ENCODE measurements at places on chromosomes 2 and 18. TPM values are rescaled to one million over a fixed set of nuclear protein-coding genes. Genes with fewer than 3 reads are reported as not detected.

TIA1 gene
- total RNA-seq = 103 TPM

DNA sequence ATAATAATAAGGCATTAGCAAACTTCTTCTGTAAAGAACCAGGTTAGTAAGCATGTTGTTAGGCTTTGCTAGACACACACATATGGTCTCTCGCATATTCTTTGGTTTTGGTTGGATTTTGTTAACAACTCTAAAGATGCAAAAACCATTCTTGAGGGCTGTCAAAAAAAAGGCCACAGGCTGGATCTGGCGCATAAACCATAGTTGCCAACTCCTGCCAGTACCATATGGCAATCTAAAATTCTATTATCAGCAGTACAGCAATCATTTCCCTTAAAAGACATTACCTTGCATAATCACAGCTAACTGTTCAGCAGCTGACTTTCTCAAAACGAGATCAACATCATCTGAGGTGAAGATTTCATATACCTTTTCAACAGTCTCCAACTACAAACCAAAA lies 63.5 kb downstream of the RTTN start:
- no peak overlapping the region for H3K27ac ChIP-seq
- H3K4me3 ChIP-seq = no peak overlapping the region
- H3K4me1 ChIP-seq = no peaks in the 10 kb centered on the region
- peaks cover under 1% of the 10 kb centered on the region for H3K36me3 ChIP-seq
- no peaks in the 10 kb centered on the region for H3K27me3 ChIP-seq
- DNase-seq = no peak

CRYBA2 gene
- total RNA-seq = 0.81 TPM

- no peak overlapping the region for H3K27ac ChIP-seq
- no peak for DNase-seq
- H3K27me3 ChIP-seq = no peaks in the 10 kb centered on the region
- H3K4me3 ChIP-seq = no peak overlapping the region
Observed at GRCh38 chr2:67716895-67717396, 319.8 kb downstream of the ETAA1 start.

DNA sequence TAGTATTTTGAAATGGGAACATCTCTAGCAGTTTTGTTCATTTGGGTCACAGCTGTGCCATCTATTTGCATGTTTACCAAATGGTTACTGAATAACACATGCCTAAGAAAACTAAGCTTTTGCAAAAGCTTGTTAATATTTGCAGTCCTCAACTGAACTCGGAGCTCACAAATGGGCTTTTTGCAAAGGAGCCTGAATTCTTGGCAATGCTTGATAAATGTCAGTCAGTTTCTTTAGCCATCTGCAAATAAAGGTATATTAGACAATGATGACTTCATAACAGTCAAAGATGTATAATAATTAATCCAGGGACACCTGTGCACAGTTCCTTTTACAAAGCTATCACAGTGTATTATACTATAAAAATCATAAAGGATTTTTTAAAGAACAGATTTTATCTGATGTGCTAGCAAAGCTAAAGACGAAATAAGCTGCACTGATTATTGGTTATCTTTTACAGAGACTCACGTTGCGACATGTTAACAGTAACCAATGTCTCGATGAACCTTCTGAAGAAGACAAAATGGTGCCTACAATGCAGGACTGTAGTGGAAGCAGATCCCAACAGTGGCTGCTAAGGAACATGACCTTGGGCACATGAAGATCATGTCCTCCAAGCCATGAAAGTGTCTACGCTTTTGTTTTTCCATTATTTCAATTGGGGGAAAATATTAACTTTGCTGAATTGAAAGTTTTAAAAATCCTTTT lies 248.4 kb upstream of the KCNJ3 start:
- no peaks in the 10 kb centered on the region for H3K4me1 ChIP-seq
- DNase-seq = no peak
- H3K4me3 ChIP-seq = no peak overlapping the region
- no peaks in the 10 kb centered on the region for H3K27me3 ChIP-seq

DNA sequence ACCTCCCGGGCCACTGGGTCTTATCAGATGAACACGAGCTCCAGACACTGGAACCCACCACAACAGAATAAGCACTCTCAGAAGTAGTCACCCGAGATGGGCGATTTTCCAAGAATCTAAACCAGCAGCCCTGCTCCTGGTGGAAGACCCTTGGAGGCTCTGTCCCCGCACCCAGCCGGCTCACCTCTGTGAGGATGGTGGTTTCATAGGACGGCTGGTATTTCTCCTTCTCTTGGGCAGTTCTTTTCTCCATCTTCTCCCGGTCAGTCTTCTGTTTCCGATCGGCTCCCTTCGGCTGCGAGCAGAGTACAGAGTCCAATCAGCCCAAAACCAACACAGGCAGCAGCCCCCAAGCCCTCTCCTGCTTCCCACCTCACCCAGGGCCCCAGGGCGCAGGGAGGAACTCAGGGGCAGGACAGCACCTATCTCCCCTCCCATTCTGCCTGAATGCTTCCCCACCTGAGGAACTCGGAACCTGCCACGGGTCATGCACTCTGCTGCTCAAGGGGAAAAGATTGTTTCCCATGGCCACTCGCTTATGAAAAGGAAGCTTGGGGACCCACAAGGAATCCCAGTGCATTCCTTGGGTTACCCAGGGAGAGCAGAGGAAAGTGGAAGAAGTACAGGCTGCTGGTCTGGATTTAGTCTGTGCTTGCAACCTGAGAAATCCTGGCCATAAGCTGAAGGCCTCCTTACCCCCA lies 42.7 kb downstream of the TFCP2L1 start:
- no peak overlapping the region for H3K27ac ChIP-seq
- no peaks in the 10 kb centered on the region for H3K36me3 ChIP-seq
- no peaks in the 10 kb centered on the region for H3K4me1 ChIP-seq
- DNase-seq = no peak

GALNT13 gene
- total RNA-seq = not detected

B3GNT7 gene
- total RNA-seq = 0.20 TPM

DNA sequence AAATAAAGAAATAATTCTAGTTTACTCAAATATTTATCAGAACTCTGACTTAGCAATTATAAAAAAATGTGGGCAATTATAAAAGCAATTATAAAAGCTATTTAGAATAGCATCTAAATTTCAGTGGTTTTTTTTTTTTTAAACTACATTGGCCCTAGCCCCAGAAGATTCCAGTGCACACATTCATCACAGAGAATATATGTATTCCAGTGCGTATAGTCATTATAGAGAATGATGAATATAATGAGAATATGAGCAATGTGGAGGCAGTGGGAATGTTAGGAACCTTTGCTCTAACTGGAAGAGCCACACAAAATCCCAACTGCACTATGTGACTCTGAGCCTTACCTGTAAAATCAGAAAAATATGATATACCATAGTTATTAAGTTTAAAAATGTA lies 10.5 kb downstream of the MAP3K2 start:
- DNase-seq = no peak
- no peak overlapping the region for H3K4me3 ChIP-seq
- no peak overlapping the region for H3K27ac ChIP-seq
- H3K27me3 ChIP-seq = no peaks in the 10 kb centered on the region
- H3K4me1 ChIP-seq = no peaks in the 10 kb centered on the region

DTNA gene
- 0.07 TPM for total RNA-seq

ACMSD gene
- total RNA-seq = not detected

All from K562 (cell line).